NB4 (cell line): ENCODE measurements at places on chromosomes 11 and 22.

DNA sequence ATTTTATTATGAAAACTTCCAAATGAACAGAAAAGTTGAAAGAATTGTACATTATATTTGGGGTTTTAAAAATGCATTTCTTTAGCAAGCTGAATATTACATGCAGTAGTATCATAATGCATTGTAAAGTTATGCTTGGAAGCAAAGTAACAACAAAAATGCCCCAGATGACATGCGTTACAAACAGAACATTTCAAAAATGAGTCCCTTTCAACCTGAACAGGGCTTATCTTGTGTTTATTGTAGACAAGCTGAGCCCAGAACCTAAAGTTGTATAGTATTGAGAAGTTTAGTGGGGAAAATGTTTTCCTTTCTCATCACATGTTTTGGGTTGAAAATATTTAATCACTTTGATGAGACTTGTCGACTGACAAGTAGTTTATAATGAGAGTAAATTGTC, 68.8 kb downstream of the CECR2 start:
- DNase-seq: no peak

- no peak for DNase-seq
These were observed 806 bp upstream of the SMDT1 start for GRCh38 chr22:42078469-42079318.

DNA sequence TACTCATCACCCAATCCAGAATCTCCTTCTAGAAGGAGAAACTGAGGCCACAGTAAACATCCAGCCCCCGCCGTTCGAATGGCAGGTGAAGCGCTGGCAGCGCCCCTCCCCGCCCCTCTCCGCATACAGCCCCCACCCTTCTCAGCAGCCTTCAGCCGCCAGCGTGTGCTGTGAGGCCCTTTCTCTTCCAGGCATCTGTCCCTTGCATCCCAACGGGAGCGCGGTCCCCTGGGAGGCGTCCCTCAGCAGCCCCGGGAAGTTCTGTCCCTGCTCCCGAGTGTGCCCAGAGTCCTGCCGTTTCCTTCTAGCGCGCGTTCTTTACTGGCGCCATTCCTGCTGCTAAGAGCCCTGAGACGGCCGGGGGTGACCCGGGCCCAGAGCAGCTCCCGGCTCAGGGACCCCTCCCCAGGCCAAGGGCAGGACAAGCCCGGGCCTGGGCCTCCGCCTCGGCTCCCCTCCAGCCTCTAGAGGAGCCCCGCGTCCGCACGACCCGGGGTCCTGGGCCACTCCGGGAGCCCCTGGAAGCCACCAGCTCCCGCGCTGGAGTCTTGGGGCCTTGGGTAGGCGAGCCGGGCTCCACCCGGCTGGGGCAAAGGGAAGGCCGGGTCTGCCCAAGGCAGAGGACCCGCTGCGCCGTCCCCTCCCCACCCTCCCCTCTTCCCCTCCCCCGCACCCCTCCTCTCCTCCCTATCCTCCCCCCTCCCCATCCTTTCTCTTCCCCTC, 450.4 kb downstream of the OPCML start:
- DNase-seq: no peak

GRCh38 chr22:19546680-19547079, 22.5 kb upstream of the CLDN5 start:
- DNase-seq: peak; percentile 59

- DNase-seq: peak; percentile 86
These were observed 483 bp upstream of the ABTB2 start for GRCh38 chr11:34358258-34358727.

DNA sequence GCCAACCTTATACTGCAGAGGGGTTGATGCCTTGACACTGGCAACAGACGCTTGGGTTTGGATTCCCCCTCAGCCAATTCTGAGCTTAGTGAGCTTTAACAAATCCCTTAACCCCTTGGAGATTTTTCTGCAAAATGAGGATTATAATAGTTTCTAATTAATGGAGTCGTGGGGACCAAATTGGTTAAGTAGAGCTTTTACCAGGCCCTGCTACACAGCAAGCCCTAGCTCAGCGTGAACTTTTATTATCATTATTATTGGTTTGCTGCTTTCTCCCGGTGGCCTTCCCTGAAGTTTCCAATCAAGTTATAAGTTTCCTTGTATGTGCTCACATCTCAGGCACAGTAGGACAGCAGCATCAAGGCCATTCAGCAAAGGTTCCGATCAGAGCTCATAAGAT, 156.6 kb upstream of the GUCY1A2 start:
- DNase-seq: no peak

GRCh38 chr11:109945626-109946321, 147.4 kb upstream of the ZC3H12C start:
- no peak for DNase-seq

- DNase-seq: no peak
These were observed 92.8 kb upstream of the SEPTIN5 start for GRCh38 chr22:19621373-19622060.

GRCh38 chr22:23101524-23101923, 31.2 kb downstream of the GNAZ start:
- no peak for DNase-seq

- DNase-seq: peak; percentile 57
These were observed 1.8 kb upstream of the SHISAL1 start for GRCh38 chr22:44314425-44315067.

- no peak for DNase-seq
These were observed 1367.5 kb downstream of the BRD1 start for GRCh38 chr22:48459859-48460823.

DNA sequence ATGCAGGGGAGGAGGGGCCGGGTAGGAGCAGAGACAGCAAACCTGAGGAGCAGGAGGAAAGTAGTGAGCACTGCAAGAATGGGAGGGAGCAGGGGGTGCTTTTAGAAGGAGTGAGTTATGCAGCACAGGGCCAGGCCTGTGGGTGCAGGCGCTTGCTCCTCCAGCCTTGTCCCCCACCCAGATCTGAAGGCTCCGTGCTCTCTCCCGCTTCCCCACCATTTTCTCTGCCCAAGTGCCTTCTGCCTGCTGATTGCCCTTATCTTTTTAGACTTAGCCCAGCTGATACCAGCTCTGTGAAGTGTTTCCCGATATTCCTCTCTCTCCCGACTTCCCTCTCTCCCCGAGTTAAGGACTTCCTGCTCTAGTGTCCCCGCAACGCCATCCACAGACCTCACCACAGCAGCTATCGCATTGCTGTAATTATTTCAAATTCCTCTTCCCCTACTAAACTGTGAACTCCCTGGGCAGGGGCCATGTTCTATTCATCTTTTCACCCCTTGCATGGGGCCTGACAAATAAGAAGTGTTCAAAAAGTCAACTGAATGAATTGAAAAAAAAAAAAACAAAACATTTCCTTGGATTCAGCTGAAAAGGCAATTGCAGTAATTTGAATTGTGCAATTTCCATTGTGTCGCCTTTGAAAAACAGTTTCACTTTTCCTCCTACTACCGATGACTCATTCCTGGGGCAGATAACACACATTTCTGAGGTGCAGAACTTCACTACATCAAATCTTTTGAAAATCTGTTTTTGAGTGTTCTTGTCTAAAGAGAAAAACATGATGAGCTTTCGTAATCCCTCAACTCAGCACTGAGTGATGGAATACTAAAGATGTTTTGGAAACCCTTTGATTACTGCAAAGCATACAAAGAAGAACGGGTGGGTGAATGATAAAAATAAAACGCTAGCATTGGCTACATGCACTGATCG, 69.7 kb upstream of the BMAL1 start:
- DNase-seq: peak; percentile 81

DNA sequence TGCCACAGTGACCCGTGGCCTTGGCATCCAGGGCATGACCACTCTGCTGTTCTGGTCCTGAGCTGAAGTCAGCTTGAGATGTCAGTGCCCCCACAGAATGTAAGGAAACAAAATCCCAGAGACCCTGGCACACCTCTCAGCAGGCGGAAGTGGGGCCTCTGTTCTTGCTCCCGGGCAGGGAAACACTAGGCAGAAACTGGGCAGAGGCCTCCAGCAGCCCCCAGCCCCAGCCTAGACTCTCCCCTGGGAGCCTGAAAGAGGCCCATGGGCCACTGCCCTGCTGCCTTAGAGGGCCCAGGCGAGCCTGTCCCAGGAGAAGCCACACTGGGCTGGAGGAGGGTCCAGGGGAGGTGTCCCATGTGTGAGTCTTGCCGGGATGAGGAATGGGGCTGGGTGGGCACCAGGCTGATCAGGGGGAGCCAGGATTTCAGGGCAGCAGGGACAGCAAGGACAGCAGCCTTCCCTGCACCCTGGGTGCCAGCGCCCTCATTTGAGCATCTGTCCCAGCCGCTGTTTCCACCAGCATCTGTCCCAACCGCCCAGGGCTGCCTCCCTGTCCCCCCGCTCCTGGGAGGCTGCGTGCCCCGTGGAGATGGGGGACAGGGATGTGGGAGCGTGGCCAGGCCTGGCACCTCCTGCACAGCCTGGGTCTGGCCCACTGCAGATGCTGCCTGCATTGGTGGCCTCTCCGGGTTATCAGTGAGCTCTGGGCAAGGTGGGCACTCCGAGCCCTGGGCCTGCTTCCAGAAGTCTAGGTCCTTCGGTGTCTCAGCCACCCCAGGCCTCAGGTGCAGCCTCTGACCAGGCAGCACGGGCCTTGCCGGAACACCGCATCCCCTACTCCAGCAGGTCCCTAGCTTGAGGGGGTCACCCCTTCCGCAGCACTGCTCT, 1072.4 kb downstream of the BRD1 start:
- no peak for DNase-seq

- no peak for DNase-seq
These were observed 434.1 kb downstream of the BRD1 start for GRCh38 chr22:49393526-49393925.

DNA sequence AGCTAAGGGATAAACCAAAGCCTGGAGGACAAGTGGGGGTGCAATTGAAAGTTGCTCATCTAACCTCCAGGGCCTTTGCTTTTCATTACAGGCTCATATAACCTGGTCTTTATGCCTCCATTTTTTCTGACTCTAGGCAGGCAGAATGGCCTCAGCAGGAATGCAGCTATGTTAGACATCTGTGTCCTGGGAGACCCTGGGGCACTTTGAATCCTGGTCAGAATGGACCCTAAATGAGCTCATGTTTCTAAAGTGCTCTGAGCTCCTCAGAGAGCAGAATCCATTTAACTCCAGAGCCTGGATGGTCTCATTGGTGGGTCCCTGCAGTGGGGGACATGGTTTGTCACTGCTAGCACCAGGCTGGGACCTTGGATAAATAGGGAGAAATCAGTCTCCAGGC, 177.3 kb downstream of the KIRREL3 start:
- DNase-seq: no peak

DNA sequence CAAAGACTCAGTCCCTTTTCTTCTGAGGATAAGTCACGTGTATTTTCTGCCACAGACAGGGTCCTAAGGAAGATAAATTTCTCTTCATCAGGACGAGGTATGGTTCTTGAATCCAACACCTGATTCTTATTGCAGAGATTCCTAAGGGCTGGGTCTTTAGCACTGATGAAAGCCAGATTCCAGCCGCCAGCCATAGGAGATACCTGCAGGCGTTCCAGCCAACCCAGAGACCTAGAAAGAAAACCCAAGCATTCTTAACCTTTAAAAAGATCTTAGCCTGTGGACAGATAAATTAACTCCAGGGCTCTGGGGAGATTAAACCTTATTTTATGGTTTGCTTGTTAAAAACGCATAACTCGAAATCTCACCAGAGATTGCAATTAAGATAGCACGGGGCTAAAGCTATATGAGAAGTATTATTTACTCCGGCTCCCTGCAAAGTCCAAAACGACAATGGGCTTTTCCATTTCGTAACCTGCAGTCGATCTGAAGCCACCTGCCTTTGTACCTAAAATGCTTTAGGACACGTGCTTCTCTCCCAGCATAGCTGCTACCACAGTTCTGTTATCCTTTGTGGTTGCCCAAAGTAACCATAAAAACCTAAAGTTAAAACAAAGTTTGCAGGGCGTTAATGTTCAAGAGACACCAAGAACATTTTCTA, 104.5 kb downstream of the NXPE2 start:
- DNase-seq: no peak

DNA sequence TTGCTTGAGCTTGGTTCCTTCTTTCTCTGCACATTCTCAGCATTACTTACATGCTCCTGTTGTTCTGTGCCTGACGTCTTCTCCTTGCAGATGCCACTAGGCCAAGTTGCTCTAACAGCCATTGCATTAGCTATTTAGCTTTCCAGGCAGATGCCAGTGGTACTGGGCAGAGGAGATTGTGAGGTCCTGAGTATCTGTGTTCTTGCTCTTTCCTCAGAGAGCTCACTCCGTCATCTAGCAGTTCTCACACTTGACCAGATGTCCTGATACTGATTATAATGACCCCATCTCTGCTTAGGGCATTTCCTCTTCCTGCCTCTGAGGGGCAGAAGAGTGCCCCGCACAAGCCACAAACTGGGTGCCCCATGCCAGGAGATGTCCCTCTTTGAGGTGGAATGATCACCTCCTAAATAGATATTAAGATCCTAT, 30.7 kb downstream of the ARHGAP1 start:
- DNase-seq: peak; percentile 80

- DNase-seq: no peak
These were observed 117.5 kb upstream of the CEP126 start for GRCh38 chr11:101797335-101797734.

DNA sequence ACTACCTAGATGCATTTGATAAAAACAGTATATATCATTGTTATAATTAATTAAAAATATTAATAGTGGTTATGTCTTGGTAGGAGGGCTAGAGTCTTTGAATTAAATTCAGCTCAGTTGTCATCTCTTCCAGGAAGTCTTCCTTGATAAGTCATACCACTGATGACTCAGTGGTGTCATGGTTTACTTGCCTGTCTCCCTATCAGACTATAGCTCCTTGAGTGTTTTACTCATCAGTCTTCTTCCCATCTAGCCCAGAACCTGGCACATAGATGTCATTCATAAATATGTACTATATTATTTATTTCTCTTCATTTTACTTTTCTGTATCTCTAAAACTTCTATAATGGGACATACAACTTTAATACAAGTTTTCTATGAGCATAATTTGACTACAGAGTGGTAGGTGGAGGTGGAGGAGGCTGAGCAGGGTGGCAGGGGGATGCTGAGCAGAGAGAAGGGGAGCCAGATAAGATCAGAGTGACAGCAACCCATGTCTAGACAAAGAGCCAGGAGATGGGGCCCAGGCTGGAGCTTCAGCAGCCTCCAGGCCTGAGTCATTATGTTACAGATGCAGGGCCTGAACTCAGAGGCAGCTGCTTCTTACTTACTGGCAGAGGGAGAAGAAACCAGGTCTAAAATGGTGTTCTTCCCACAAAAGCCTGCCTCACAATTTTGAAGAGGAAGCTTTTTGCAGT, 82.3 kb upstream of the PHOX2A start:
- no peak for DNase-seq

DNA sequence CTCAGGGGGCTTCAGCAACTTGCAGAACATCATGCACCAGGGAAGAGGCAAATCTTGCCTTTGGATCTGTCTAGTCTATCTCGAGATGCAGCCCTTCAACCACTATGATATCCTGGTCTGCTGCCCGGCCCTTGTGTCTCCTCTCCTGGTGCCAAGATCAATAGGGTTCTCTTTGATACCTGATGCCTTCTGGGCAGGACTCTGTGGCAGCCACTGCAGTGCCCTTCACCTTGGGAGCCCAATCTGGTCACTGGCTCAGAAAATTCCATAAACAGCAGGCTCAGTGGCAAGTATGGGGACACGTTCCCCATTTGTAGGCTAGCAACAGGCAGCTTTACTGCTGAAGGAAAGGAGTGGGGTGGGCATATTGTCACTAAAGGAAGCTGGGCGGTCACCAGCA, 23.4 kb downstream of the SYN3 start:
- DNase-seq: no peak

- peak; percentile 19 for DNase-seq
These were observed 19.6 kb downstream of the POU2AF1 start for GRCh38 chr11:111359223-111360149.

GRCh38 chr11:22779850-22780249, 49.8 kb downstream of the SVIP start:
- no peak for DNase-seq
